ENCODE measurements at places on chromosomes 1 and 21.

DNA sequence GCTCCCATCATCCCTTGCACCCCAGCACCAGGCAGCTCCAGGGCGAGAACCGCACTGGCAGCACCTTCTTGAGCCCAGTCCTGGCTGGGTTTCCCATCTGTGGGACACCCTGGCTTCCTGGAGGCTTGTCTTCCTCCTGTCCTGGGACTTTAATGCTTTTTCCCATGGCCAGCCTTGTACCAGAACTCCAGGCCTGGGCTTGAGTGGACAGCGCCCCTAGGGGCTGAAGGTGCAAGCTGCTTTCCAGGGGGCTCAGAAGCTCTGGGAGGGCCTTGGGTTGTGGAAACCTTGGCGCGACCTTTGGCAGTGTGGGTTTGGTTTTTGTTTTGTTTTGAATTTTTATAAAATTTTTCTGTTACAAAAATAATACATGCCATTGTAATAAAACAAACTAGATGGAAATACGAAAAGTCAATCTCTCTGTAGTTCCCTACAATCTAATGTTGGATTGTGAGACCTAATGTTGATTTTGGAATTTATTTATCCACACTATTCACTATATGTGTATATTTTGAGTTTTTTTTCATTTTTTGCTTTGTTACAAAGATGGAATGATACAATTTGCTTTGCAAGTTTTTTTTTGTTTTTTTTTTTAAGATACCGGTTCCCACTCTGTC lies 33.8 kb upstream of the RPL11 start:
- DNase-seq = peak; percentile 33

DNA sequence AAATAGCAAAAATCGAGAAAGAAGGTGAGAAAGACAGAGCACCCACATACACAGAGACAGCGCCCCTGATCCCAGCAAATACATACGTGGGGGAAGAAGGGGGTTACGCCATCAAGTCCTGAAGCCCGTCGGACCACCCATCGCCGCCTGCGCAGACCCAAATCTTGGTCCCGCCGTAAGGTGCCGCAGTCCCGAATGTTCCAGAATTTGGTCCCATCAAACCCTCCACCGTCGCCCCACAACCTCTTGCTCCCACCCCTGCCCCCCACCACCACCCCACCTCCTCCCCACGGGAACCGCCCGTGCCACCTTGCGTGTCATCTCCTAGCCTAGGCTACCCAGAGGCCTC lies 71.7 kb downstream of the CD46 start:
- DNase-seq = no peak

GRCh38 chr1:156749419-156750118 lies 1.9 kb downstream of the HDGF start:
- no peak for DNase-seq

DNA sequence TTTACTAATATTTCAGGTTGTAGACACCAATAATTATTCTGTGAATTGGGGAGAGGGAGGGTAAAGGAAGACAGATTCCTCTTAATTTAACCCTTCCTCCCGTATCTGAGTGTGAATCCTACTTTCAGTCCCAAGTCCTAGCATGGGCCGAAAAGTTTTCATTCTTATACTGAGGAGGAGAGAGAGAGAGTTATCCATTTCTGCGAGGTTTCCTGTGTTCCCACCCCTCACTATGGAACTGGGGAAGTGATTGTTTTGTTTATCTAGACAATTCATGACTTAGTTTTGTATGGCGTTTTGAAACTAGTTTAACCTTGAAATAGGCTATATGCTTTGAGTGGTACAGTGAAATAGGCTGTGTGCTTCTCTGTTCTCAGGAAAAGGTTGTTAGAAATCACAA lies 134.0 kb upstream of the DPYD start:
- DNase-seq = no peak

DNA sequence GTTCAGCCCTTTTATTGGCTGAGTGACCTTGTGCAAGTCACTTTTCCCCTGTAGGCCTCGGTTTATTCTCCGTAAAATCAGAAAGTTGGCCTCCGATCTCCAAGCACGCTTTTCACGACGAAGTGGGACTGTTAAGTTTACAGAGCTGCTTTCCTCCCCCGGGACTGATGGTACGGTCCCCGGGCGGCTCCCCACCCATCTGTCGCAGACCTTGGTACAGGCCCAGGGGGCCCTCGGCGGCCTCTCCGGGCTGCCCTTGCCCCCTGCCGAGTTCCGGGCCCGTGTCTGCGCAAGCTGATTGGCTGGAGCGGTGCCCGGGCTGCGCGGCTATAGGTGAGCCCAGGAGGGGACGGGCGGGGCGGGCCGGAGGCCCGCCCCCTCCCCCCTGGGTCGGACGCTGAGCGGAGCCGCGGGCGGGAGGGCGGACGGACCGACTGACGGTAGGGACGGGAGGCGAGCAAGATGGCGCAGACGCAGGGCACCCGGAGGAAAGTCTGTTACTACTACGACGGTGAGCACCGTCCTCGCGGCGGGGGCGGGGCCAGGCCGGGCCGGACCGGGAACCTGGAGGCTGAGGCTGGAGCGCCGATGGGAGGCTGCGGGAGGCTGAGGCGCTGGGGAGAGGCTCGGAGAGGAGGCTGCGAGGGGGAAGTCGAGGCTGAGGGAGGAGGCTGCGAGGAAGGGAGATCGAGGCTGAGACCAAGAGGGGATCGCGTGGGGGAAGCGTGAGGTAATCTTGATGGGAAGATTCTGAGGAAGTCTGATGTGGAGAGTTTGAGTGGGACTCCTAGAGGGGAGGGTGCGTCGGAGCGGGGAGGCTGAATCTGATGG lies at the start of gene HDAC1:
Gene HDAC1 (plus strand): TSS at position 376 of the 831 bp plus-strand sequence. CDS start 87 bp downstream, at position 463.
- DNase-seq = peak; percentile 93

DNA sequence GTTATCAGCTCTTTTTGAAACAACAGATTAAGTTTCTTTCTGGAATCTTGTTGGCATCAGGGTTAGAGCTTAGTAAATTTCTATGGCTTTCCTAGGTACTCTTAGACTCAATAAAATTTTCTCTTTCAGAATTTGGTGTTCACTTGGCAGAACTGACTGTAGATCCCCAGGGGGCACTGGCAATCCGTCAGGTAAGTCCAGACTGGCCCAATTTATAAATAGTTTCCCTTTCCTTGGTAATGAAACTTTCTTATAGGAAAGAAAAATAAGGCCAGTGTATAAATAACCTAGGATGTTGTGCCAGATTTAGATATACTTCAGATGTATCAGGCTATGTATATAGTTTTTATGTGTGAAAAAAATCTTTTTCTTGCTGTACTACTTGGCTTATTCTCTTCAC lies 18.2 kb downstream of the IPO9 start:
- no peak for DNase-seq

DNA sequence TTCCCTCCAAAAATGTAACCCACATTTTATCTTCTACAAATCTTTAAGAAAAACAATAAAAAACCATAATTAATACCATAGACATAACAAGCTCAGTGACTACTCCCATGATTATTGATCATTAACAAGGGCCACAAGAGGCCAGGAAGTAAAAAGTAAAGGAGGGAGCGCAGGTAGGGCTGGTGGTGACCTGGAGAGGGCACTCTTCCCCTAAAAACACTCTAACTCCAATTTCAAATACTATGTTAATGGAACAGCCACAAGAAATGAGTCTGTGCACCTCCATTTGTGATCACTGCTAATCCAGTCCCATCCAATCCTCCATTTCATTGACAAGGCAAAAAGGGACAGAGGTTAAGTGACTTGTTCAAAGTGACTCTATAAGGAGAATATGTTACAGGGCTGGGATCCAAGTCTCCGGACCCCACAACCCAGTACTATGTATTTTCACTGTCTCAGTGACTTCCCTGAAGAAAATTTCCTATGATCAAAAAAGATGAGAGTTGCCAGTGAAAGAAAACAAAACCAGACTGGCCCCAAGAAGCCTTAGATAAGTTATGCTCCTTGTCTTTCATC lies 41.2 kb upstream of the CFAP298 start:
- peak; percentile 14 for DNase-seq

DNA sequence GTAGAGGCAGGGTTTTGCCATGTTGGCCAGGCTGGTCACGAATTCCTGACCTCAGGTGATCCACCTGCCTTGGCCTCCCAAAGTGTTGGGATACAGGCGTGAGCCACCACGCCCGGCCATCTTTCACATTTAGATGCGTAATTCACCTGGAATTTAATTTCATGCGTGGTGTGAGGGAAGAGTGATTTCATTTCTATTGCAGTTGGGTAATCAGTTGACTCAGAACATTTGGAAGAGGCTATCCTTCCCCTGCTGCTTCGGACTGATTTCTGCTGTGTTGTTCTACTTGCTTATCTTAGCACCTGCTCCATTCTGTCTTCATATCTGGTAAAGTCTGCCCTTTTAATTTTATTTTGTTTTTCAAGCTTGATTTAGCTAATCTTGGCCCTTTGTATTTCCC lies 19.1 kb downstream of the DIP2A start:
- DNase-seq = no peak

GRCh38 chr1:206002871-206003801 lies at the start of gene RAB7B:
Gene RAB7B (minus strand): TSS chr1:206003395. CDS start chr1:205994135, 9,260 bp downstream.
- DNase-seq = no peak

DNA sequence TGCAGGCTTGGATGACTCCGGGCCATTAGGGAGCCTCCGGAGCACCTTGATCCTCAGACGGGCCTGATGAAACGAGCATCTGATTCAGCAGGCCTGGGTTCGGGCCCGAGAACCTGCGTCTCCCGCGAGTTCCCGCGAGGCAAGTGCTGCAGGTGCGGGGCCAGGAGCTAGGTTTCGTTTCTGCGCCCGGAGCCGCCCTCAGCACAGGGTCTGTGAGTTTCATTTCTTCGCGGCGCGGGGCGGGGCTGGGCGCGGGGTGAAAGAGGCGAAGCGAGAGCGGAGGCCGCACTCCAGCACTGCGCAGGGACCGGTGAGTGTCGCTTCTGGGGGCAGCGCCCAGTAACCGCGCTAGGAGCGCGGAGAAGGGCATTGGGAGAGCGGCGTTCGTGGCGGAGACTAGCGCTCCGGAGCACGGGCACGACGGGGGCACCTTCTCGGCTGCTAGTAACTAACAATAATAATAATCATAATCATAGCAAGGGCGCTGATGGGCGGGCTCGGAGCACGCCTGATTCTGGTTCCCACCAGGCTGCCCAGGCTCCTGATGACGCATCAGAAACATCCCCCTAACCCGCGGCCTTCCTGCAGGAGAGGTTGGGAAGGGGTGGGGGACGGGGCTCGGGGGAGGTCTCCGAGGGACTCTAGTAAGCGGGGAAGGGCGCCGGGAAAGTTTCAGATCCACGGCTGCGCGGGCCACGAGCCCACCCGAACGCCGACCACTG lies at the start of gene MX1:
Gene MX1 (plus strand): TSS at position 286 of the 722 bp plus-strand sequence. CDS start 5,832 bp downstream, outside the sequence.
- peak; percentile 88 for DNase-seq

- no peak for DNase-seq
Observed at GRCh38 chr21:38775733-38776132, 30.0 kb upstream of the ETS2 start.

DNA sequence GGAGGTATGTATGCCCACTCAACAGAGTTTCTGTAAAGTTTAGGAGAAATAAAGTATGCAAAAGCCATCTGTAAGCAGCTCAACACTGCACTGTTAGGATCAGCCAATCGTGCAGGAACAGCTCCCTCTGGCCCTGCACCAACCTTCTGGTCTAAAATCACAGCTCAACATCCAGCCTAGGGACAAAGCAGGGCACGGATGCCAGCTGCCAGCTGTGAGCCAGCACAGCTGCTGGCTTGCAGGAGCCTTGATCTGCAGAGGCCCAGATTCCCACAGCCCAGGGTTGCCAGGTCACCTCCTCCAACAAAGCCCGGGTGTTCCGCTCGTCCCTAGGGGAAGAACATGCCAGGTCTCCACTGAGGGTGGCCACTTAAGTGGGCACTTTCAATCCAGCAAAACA lies 8.6 kb downstream of the ACOT7 start:
- no peak for DNase-seq

DNA sequence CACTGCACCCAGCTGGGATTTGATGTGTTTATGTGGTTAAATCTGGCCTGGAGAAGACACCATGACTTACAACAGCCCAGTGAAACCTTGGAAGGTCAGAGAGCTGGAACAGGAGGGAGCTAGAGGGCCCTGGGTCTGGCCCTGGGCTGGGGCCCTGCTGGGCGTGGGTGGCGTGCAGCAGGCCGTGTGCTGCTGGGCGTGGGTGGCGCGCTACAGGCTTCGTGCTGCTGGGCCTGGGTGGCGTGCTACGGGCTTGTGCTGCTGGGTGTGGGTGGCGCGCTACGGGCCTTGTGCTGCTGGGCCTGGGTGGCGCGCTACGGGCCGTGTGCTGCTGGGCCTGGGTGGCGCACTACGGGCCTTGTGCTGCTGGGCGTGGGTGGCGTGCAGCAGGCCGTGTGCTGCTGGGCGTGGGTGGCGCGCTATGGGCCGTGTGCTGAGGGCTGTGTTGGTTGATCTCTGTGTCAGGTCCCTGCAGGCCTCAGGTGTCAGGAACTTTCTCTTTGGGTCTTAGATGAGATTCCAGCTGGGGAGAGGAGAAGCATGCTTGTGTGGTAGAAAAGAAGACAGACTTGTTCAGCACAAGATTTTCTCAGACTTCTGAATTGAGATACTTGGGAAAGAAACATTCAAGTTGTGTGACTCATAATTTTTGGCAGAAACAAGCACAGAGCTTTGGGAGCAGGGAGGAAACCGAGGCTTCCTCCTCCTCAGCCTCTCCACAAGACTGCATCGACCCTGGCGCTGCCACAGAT lies 66.0 kb downstream of the COL18A1 start:
- DNase-seq = peak; percentile 76

GRCh38 chr1:34129630-34130029 lies 35.4 kb downstream of the CSMD2 start:
- no peak for DNase-seq

GRCh38 chr1:229365569-229365968 lies 22.7 kb upstream of the CCSAP start:
- DNase-seq = no peak

DNA sequence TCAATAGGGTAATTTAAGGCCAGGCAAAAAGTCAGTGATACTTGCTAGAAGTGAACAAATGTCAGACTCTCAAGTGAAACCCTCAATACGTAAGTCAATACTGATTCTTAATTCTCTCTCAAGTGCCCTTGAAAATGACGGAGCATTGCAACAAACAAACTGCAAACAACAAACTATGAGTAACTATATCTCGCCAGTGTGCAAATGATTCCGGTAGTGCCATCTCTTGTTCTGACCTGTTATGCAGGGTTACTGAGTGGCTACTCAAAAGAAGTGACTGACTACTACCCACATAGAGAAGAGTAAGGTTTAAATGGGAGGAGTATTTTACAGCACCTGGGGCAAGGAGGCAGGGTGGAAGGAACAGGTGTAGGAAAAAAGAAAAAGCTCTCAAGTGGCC lies 1.6 kb downstream of the SLC19A2 start:
- DNase-seq = no peak

DNA sequence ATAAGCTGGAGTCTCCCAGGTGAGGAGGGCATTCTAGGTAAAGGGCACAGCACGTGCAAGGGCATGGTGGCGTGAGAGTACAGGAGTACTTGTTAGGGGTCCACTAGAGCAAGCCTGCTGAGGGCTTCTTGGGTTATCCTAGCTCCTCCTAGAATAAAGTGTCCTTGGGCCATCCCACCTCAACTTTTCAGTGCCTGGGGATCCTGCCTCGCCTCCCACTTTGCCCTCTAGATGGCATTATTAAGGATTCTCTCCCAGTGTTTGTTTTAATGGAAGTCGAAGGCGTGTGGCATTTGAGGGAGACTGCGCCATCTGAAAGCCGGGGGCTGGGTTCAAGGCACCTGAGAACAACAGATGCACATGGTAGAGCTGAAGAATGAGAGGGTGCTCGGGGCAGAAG lies 74.5 kb upstream of the SELENON start:
- DNase-seq = no peak
